ENCODE measurements at places on chromosomes 5 and 9.

- DNase-seq, result no peak
These were observed 20.2 kb upstream of the TJP2 start for GRCh38 chr9:69153707-69154521.

DNA sequence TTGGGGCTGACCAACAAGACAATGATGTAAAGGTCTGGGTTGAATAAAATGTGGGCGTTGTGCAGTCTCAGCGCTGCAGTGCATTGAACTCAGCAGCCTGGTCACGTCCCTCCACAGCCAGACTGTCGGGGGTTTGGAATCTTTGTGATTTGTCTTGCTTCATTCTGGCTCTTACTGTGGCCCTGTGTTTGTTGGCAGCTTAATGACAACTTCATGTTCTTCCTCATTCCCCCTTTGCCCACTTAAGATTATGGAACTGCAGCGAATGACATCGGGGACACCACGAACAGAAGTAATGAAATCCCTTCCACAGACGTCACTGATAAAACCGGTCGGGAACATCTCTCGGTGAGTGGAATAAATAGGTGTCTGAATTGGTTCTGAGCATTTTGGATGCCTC is 75.2 kb downstream of the NTRK2 start:
- DNase-seq, result no peak

DNA sequence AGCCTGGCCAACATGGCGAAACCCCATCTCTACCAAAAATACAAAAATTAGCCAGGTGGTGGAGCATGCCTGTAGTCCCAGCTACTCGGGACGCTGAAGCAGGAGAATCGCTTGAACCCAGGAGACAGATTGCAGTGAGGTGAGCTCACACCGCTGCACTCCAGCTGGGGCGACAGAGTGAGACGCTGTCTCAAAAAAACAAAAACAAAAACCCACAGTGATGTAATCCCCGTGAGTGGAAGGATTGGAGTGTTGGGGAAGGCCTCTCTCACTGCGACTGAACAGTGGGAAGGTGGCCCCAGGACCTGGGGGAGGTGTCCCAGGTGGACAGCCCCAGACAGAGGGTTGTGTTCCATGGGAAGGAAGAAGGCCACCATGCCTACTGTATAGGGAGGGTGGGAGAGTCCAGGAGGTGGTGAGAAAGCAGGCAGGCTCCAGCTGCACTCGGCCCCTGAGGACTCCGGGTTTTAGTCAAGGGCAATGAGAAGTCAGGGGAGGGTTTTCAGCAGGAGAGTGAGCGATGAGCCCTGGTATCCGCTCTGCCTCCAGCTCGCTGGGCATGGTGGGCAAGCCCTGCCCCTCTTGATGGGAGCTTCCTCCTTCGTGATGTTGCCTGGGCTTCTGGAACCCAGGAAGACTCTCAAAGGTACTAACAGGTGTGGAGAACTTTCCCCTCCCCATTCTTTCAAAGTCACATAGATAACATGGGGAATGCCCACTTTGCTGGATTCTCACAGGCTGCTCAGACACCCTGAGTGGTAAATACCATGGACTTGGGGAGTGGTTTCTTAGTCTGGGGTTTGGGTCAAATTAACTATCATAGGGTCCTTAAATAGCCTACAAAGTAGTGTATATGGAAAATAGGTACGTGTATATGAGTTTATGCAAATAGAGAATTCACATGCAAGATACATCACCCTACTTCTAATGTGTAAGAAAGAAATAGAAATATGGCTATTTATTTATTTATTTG is 74.7 kb downstream of the PPARGC1B start:
- DNase-seq, result no peak

DNA sequence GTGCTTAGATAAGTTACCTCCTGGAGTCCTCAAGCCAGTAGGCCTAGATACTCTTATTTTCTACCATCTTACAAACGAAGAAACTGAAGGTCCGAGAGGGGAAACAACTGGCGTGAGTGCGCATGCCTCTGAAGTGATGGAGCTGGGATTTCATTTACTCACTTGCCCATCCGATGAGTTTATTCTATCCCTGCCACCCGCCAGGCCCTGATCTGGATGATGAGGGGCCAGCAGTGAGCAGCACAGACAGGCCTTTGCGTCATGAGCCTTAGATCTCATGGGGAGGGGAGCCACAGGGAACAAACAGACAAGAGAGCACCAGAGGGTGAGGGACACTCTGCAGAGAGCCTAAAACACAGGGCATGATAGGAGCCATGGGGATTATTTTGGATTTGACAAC is 34.1 kb upstream of the SLC2A8 start:
- no peak for DNase-seq

DNA sequence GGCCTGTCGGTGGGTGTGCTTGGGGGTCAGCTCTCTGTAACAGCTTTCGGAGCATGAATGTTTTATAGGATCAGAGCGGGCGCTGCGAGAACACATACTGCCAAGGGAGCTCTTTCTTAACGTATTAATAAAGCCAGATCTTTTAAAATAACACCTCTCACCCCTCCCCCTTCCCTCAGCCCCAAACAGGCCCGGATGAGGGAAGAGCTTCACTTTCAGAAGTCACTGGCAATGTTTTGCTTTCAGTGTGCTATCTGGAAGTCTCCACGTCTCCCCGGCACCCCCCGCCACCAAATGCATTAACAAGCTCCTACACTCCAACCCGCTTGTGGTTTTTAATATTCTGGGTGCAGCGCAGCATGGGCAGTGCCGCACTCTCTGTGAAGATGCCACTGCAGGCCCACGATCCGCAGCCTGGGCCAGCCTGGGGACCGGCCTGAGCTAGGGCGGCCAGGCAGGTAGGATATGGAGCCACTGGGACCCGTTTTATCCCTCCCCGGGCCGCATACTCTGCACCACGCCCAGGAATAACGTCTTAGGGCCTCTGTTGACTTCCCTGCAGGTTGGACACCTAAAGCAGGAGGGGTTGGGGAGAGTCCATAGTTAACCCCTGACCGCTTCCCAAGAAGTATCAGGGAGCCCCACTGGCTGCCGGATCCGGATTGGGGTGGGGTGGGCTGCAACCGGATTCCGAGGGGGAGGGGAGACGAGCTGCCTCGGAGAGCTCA is 12.6 kb downstream of the NR2F1 start:
- no peak for DNase-seq

GRCh38 chr5:180271221-180271620 is 20.7 kb downstream of the MAPK9 start:
- no peak for DNase-seq

GRCh38 chr9:92463984-92464383 is 18.3 kb downstream of the ASPN start:
- DNase-seq, result no peak

DNA sequence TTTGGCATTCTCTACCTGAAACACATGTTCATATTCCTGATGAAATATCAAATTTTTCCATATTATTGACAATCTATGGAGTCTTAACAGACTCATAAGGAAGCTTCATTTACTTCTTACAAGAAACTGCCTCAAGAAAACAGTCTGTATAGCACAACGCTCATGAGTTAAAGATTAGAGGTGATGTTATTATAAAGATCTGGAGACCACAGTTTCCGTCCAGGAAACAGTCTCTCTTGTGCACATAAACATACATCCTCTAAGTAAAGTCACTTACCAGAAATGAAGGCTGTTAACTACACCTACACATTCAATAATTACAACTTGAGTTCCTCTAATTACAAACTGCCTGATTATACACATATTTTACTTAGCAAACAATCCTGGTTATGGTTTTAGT is 86.9 kb downstream of the RAPGEF6 start:
- no peak for DNase-seq

GRCh38 chr9:13690595-13690994 is 411.1 kb upstream of the MPDZ start:
- DNase-seq, result no peak

DNA sequence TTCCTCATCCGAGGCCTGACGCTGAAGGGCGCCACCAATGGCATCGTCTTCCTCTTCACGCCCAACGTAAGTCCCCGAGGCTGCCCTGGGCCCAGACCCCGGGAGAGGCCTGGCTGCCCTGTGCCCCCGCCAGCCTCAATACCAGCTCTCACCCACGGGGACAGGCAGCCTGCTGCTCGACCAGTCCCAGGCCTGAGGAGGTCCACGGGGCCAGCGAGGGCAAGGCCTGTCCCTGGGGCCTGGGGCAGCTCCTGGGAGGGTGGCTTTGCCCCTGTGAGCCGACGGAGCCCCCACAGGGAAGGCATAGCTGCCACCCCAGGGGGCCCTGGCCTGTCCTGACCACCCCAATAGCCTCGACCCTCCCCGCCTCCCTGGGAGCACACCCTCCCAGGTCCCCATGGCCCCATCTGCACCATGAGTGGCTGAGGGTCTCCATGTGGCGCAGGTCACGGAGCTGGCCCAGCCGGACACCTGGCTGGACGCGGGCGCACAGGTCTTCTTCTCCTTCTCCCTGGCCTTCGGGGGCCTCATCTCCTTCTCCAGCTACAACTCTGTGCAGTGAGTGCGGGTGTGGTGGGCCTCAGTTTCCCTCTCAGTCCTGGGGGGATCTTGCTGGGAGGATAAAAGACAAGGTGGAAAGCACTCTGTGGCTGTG is 11.5 kb upstream of the SLC6A18 start:
- DNase-seq, result no peak

DNA sequence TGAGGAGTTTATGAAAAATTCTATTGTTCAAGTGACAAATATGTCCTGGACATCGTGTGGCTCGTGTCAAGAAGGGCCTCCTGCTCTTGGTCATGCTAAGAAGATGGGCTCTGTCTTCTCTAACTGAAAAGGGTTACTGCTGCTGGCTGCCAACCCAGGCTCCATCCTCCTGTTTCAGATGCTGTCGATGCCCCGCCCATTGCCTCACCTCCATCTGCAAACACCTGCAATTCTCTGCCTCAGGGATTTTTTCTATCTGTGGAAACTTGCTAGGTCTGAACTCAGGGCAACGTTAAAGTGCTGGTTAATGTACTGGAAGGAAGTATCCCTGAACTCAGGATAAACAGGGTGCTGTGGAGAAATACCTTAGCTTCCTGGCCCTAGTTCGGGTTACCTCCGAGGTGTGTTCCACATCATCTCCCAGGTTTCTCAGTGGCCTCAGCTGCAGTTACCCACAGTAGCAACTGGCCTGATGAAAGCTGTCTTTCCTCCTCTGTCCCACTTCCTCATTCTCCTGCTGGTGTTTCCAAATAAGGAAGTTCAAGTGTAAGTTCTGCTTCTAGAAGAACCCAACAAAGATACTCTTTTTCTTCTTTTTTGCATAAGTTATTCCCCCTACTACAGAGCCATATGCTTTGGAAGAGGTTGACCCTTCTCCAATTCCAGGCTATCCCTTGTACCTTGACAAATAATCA is 151.7 kb upstream of the SMIM23 start:
- DNase-seq, result no peak

- DNase-seq, result no peak
These were observed 331.8 kb downstream of the NDUFS4 start for GRCh38 chr5:53892224-53892623.

DNA sequence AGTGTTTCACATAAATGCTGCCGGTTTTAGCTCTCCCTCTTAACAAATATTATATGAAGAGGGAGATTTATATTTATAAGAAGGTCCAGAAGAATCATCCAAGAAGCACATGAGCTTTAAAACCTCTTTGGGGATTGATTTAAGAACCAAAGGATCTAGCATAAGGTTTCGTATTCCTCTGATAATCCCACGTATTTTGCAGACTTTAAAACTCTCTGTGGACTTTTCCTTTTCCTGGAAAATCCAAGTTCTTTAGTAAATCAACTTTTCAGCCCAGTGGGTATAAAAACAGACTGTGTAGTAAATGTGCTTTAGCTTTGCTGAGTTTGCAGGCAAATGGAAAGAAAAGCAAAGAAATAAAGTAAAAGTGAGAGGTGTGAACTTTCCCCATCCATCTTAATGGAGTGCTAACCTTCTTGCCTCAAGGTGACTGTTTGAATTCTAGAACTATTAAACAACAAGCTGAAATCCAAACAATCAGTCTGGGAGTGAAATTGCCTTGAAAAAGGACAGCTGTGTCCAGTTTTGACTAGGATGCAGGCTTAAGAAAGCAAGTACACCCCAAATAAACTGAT is 363.4 kb upstream of the SLC24A2 start:
- no peak for DNase-seq

DNA sequence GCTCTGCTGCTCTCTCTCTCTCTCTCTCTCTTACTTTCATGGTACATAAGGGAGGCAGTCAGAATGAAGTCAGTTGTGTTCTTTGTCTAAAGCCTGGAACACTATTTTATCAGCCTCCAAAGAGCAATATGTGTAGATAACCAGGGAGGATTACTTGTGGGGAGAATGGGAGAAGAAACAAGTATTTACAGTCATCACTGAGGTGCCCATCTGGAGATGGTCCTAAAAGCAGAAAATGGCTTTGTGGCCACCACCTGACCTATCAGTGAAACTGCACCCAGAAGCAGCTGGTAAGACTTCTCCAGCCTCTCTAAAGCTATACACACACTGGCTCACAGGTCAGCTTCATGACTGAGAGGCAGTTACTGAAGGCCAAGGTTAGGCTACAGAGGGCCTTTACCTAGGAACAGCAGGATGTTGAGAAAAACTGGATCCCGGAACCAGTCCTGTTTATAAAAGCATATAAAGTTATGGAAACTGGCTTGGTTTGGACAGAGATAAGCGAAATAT is 75.1 kb downstream of the MRPS27 start:
- DNase-seq, result no peak

DNA sequence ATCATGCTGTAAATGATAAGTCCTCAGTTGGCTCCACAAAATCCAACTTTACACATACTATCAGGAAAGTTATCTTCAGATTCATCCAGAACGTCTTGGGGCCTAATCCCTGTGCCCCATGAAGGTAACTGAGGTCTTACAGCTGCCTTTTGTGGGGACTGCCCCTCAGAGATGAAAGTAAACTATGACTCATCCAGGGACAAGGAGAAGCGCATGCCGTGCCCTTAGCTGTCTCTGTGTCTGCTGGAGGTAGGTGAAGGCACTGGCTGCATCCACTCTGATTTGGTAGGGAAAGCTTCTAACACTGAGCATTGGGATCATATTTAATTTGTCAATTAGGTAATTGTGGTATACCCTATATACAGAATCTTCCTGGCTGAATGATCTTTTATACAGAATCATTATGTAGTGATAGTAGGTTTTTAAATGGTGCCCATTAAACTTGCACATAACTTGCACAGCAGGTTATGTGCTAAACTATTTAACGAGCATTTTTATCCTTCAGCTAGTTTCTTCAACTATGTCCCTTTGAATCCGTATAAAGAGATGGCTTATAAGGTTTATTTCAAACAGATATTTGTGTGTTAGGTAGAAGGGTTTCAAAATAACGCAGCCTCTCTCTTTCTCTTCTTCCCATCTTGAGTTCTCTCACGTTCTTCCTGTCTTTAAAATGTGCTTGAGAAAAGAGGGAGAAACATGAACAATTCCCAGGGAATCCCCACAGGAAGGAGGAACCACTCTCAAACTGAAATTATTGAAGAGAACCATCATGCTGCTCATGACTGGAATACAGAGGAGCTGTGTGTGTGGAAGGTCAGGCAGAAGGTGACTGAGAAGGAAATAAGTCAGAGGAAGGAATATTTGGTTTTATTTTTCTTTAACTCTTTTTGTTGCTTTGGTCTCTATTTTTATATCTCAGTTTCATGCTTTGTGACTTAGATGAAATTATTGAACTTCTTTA is 250.9 kb downstream of the CD180 start:
- DNase-seq, result no peak

GRCh38 chr5:155293605-155294178 is 280.1 kb downstream of the KIF4B start:
- DNase-seq, result no peak

All from NCI-H2107 (cell line).